AG08396 (cell line): ENCODE measurements at places on chromosomes 16 and 17.

DNA sequence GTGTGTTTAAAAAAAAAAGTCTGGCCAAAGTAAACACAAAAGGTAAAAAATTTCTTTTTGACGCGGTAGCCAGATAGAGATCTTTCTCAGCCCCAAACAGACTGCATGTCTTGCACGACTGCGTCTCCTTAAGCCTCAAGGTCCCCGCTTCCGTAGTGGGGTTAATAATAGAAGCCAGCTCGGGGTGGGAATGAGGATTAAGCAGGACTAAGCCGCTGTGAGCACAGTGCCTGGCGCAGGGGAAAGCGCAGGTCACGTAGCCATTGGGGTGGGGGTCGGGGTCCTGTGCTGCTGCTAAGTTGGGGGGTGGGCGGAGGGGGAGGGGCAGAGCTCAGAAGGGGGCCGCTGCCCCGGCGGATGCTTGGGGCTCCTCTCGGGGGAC, 521 bp downstream of the GGA2 start:
- peak; percentile 31 for DNase-seq

DNA sequence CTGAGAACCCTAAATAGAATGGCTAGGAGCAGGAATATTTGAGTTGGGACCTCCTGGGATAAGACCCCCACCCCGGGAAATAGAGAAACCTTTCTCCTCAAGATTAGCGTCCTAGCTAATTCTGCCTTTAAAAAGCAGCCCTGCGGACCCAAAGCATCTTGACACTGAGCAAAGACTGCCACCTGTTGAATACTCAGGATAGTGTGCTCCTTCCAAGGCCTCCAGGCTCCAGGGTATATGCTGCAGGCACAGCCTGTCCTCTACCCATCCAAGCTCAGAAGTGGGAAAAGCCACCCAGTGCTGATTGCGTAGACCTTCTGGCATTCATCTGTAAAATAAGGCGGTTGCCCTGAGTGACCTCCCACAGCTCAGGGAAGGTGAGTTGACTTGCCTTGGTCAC, 456.2 kb upstream of the DYNLRB2 start:
- peak; percentile 41 for DNase-seq

DNA sequence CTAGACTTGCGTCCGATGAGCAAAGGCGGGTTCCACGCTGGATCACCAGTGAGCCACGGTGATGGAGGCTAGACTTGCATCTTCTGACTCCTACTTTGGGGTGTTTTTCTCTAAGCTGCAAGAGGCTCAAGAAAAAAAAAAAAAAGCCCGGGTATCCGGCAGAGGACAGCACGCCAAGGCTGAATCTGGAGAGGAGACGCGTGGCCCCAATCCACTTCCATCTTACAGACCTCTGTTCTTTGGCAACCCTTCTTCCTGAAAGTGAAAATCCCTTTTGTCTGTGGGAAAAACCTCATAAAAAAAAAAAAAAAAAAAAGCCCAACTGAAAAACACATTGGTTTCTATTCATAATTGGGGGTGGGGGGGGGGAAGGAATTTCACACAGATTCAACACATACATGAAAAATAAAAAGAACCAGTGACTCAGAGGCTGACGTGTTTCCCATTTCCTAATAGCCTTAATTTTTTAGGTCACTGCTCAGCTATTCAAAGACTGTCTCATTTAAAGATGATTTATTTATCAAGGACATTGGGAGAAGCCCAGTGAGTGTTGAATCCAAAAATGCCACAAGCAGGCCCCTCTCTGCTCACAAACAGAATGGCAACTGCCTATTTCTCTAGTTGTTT, 258.3 kb downstream of the FOXL1 start:
- DNase-seq, result peak; percentile 68

GRCh38 chr16:84266451-84266850, 26.6 kb upstream of the KCNG4 start:
- peak; percentile 56 for DNase-seq

- DNase-seq, result no peak
Observed at GRCh38 chr17:74445158-74445557, 13.3 kb downstream of the GPRC5C start.

DNA sequence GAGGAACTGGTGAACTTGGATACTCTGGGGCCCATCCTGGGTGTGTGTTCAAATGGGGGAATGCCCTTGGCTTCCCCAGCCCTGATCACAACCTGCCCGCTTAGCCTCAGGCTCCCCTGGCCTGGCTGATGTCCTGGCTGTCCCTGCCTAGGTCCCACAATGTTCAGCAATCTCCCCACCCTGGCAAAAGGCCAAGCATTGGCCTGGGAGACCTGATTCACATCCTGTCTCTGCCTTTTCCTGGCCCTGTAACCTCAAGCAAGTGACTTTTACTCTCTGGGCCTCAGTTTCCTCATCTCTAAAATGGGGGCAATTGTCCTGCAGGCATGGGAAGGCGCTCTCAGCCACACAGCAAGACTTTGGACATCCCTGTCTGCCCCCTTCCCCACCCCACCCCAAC, 14.4 kb downstream of the CPNE2 start:
- DNase-seq, result no peak

DNA sequence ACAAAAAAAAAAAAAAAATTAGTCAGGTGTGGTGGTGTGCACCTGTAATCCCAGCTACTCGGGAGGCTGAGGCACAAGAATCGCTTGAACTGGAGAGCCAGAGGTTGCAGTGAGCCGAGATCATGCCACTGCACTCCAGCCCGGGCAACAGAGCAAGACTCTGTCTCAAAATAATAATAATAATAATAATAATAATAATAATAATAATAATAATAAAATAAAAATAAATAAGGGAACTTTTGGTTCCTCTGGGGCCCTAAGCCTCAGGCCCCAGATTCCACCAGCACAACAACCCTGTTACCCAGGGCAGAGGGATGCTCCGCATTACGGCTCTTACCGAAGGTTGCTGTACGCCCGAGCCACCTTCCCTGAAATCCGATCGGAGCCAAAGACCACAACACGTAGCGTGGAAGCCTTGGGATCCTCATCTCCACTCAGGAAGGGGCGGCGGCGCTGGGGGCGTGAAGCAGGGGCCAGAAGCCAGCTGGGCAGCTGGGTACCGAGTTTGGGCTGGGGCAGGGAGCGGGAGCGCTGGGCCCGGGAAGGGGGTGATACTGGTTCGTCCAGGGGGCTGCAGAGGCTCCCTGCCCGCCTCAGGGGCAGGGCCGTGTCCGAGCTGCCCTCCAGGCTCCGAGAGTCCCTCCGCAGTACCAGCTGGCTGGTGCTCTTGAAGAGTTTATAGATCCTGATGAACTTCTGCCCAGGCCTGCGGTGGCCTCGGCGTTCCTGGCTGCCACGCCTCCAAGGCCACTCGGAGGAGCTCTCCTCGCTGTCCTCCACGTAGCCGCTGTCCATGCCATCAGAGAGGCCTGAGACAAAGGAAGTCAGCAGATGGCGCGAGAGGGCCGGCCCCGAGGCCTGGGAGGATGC, 20.6 kb upstream of the PIK3R6 start:
- peak; percentile 48 for DNase-seq

- DNase-seq, result no peak
Observed at GRCh38 chr17:81888988-81889595, 2.3 kb downstream of the ALYREF start.

GRCh38 chr17:8909586-8910270, 42.3 kb upstream of the PIK3R6 start:
- DNase-seq, result no peak

GRCh38 chr17:74042744-74043486, 160.6 kb upstream of the RPL38 start:
- peak; percentile 63 for DNase-seq

GRCh38 chr16:69483611-69484010, 59.2 kb downstream of the CYB5B start:
- no peak for DNase-seq

DNA sequence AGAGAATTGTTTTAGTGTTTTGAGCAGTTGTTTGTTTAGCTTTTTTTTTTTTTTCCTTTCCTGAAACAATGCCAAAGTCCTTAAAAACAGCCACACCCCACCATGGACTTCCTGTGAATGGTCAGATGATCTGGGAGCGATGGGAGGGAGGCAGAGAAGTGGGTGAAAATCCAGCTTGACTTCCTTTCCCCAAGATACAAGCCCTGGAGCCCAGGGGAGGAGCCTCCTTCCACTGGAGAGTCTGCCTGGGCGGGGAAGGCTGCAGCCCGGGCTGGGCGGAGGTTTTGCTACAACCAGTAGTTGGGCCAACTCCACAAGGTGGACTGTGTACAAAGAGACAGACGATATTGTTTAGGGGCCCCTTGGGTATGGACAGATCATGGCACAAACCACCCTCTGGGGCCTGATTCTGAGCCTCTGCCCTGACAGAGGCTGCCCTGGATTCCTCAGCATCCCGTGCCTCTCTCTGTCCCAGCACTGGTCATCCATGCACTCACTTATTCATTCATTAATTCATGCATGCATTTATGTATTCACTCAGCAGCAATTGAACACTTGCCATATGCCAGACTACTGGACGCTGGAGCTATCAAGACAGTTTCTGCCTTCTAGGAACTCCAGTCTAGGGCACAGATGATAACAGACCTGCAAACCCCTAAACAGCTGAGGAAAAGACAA, 29.8 kb downstream of the WSB1 start:
- peak; percentile 55 for DNase-seq

GRCh38 chr16:48537275-48537674, 72.7 kb downstream of the N4BP1 start:
- DNase-seq, result no peak

- DNase-seq, result no peak
Observed at GRCh38 chr17:70750983-70751382, 581.7 kb downstream of the KCNJ2 start.

DNA sequence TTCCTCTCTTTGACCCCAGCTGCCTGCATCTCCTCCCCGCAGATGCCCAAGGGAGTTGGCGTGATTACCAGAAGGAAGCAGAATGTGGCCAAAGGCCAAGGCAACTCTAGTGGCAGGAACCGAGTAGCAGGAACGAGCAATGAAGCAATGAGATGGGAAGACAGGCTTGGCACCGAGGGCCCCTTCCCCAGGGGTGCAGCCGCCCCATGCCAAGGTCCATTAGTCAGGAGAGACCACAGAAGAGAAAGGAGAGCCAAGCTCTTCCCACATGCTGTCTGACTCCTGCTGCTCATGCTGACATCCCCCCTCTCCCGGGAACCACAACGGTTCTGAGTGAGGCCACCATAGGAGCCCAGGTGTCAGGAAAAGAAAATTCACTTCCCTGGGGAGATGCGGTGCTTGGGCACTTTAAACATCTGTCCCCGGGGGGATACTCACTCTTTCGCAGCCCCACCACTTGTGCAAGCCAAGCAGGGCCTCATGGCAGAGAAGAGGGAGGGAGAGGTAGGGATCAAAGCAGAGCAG, 67.4 kb downstream of the MYO18A start:
- DNase-seq, result no peak

DNA sequence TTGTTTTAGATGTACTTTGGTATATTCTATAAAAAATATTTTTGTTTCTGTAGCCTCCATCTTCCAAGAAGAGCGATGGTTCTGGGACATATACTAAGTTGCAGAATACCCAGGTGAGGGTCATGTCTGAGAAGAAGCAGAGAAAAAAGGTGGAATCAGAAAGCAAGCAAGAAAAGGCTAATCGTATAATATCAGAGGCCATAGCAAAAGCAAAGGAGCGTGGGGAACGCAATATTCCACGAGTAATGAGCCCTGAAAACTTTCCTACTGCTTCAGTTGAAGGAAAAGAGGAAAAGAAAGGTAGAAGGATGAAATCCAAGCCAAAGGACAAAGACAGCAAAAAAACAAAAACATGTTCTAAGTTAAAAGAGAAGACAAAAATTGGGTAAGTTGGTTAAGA, 154.6 kb downstream of the CHD9 start:
- DNase-seq, result no peak

DNA sequence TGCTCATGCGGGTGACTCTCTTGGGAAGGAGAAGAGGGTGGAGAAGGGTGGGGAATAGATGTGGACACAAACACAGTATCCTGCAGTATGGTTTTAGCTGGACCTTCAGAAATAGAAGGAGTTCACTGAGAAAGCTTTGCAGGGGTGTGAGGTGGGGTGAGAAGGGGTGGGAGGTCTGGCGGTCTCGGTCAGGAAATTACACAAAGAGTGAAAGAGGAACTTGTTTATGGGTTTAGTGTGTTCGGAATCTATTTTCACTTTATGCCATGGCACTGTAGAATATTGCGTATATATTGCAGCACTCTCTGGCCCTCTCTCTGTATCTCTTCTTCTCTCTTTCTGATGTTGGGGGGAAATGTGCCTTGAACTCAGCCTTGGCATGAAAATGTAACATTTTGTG, 148.2 kb upstream of the GOT2 start:
- no peak for DNase-seq

DNA sequence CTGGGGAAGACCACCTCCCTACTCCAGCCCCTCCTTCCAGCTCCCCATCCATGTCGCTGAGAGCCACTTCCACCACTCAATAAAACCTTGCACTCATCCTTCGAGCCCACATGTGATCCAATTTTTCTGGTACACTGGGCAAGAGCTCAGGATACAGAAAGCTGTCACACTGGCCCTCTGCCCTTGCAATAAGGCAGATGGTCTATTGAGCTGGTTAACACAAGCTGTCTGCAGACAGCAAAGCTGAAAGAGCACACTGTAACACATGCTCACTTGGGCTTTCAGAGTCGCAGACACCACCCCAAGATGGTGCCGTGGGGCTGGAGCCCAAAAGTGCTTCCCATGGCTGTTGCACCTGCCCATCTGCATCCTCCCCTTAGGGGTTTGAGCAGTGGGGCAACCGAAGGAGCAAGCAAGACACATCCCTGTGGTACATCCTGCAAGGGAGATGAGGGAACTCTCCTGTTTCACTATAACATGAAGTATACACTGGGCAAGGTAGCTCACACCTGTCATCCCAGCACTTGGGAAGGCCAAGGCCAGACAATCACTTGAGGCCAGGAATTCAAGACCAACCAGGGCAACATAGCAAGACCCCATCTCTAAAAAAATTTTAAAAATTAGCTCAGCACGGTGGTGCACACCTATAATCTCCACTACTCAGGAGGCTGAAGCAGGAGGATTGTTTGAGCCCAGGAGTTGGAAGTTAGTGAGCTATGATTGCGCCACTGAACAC, 52.8 kb upstream of the C17orf78 start:
- no peak for DNase-seq

DNA sequence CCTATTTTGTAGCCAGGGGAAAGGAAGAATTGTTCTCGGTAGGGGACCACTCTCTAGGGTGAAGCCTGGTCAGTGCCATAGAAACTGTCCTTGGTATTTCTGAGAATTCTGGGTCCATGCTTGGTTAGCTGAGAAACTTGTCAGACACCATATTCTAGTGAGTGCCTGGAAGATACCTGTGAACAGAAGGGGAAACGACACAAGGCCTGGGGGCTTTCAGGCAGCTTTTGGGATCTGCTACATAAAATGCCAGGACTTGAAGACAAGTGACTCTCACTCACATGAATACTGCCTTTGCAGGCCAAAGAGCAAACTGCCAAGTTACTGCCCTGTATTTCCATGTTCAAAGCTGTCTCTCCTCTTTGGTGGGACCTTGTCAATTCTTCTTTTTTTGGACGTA, 18.3 kb downstream of the ODF4 start:
- no peak for DNase-seq

DNA sequence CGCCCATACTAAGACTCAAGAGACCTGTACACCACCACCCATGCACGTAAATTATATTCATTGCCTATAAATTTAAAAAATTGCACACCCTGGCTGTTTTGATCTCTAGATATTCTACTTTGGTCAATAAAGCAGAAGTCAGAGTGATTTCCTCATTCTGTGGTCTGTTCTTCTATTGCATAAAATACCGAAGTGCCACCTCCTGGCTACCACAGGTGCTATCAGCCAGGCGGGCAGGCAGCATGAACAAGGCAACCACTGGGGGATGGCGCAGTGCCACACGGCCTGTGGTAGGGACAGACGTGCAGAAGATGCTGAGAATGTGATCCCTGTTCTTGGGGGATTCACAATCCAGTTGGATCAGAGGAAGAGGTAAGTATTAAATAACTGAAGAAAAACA, 122.3 kb downstream of the CDK5R1 start:
- DNase-seq, result no peak
